ENCODE measurements at places on chromosomes 5 and 9. TPM values are rescaled to one million over a fixed set of nuclear protein-coding genes. Genes with fewer than 3 reads are reported as not detected.

Gene LCN15
- not detected for total RNA-seq

Gene CDC20B
- not detected for total RNA-seq

Gene REEP5
- 54.1 TPM for total RNA-seq

Gene SLC34A3
- not detected for total RNA-seq

Gene CCL28
- total RNA-seq = 0.43 TPM

Gene DNM1
- total RNA-seq = 9.6 TPM

Gene PTPA
- 129 TPM for total RNA-seq

Gene CD274
- 2.2 TPM for total RNA-seq

Gene STKLD1
- total RNA-seq = 0.55 TPM

Gene PTGER4
- 3.4 TPM for total RNA-seq

Gene TMEM171
- 1.1 TPM for total RNA-seq

Gene FYB1
- total RNA-seq = not detected

Gene PLAC8L1
- total RNA-seq = not detected

Gene MEIKIN
- not detected for total RNA-seq

Gene LCP2
- not detected for total RNA-seq

Gene TOR2A
- total RNA-seq = 2.7 TPM

Gene ANKRD18A
- not detected for total RNA-seq

Gene FAM221B
- not detected for total RNA-seq

Gene ZNF474
- 0.18 TPM for total RNA-seq

Gene MYORG
- 0.43 TPM for total RNA-seq

Gene SLC6A3
- total RNA-seq = not detected

Gene F12
- total RNA-seq = 0.18 TPM

Gene SOX30
- total RNA-seq = not detected

Gene ACTBL2
- 1.1 TPM for total RNA-seq

Gene FAM200C
- 3.0 TPM for total RNA-seq

Measured in smooth muscle cell of bladder (primary cell).